Parietal lobe (tissue), 2 donors: ENCODE measurements at places on chromosomes 6 and 20. TPM values are rescaled to one million over a fixed set of nuclear protein-coding genes. Genes with fewer than 3 reads are reported as not detected.

Gene NRN1
- 13.1 TPM for total RNA-seq

Gene CLPSL1
- not detected for total RNA-seq

Gene GGTLC1
- total RNA-seq, result not detected

Gene RTF2
- total RNA-seq, result 41.0 TPM

Gene SOX4
- total RNA-seq, result 272 TPM

Gene RBM24
- 28.8 TPM for total RNA-seq

Gene CST9
- not detected for total RNA-seq

Gene CALHM6
- not detected for total RNA-seq

Gene HLA-E
- total RNA-seq, result 22.2 TPM

Gene MDN1
- 59.5 TPM for total RNA-seq

Gene GZF1
- 26.0 TPM for total RNA-seq

Gene SOBP
- 109 TPM for total RNA-seq

Gene SLC22A7
- total RNA-seq, result 1.9 TPM

Gene CENPQ
- total RNA-seq, result 5.0 TPM

Gene C6orf163
- total RNA-seq, result 23.5 TPM

Gene NXT1
- total RNA-seq, result 13.5 TPM

Gene LAMA4
- total RNA-seq, result 26.0 TPM

Gene C6orf132
- total RNA-seq, result under 0.01 TPM

Gene OXT
- total RNA-seq, result not detected

Gene DOK5
- total RNA-seq, result 259 TPM

Gene BLCAP
- total RNA-seq, result 98.6 TPM

Gene RIMS4
- total RNA-seq, result 52.0 TPM

Gene HCK
- 2.2 TPM for total RNA-seq

Gene ACTL10
- total RNA-seq, result 1.6 TPM

Gene CRYBG1
- total RNA-seq, result 0.31 TPM

Gene F13A1
- 2.5 TPM for total RNA-seq

Gene PAX1
- total RNA-seq, result not detected

Gene ECT2L
- 0.31 TPM for total RNA-seq

Gene APOBEC2
- not detected for total RNA-seq

Gene NAA20
- 28.5 TPM for total RNA-seq

Gene EPM2A
- 31.0 TPM for total RNA-seq

Gene ZNF217
- total RNA-seq, result 6.3 TPM

Gene BPIFB4
- total RNA-seq, result not detected

Gene IL20RA
- total RNA-seq, result not detected

Gene IPCEF1
- 32.6 TPM for total RNA-seq

Gene NKX2-2
- total RNA-seq, result 0.31 TPM

Gene RAET1L
- not detected for total RNA-seq

Gene CAGE1
- total RNA-seq, result not detected

Gene LIN28B
- total RNA-seq, result 0.63 TPM

Gene ANGPT4
- total RNA-seq, result not detected

Gene GSTA3
- not detected for total RNA-seq

Gene CCN6
- not detected for total RNA-seq

Gene LGSN
- 0.63 TPM for total RNA-seq

Gene SOX18
- total RNA-seq, result 0.63 TPM

Gene HSPA1B
- 217 TPM for total RNA-seq

Gene LAMA2
- total RNA-seq, result 7.2 TPM

Gene ZNF334
- total RNA-seq, result 37.6 TPM
